Activated effector memory CD4-positive, alpha-beta T cell treated with Interleukin-2 at 50 U/mL for 16 hours (primary cell): ENCODE measurements at places on chromosomes 12 and 14.

GRCh38 chr14:103611215-103611614 lies 17.8 kb upstream of the KLC1 start:
- no peak for DNase-seq

- no peak for DNase-seq
These were observed 28.1 kb upstream of the TTC7B start for GRCh38 chr14:90844321-90844720.

DNA sequence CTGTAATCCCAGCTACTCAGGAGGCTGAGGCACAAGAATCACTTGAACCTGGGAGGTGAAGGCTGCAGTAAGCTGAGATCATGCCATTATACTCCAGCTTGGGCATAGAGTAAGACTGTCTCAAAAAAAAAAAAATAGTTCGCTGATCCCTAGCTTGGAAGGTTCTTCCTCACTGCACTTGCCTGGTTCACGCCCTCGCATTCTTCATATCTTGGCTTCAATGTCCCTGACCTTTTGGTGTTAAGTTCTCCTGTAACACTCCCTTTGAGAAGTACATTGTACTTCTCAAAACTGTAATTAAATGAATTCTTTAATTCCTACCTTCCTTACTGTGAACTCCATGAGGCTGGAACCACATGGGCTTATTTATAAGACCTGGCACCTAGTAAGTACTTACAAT lies 16.5 kb upstream of the TPCN1 start:
- no peak for DNase-seq

GRCh38 chr14:96125536-96125935 lies 79.1 kb upstream of the BDKRB2 start:
- DNase-seq = no peak

DNA sequence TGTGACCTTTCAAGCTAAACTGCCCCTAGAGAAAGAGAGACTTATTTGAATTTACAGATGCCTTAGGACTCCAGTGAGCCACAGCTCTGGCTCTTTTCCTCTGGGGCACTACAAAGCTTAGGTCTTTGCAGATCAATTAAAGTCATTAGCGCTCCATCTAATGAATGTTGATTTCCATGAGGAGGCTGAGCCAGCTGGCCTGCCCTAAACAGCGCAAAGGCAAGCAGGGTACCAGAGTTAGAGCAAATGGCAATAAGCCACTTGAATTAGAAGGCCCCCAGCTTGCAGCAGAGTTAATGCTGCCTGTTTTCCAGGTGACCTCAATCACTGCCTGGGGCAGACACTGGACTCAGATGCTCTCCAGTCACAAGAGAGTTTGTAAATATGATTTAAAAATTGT lies 695.3 kb downstream of the DIO2 start:
- no peak for DNase-seq

- DNase-seq = no peak
These were observed 232.4 kb upstream of the FBXO33 start for GRCh38 chr14:39664646-39665045.

DNA sequence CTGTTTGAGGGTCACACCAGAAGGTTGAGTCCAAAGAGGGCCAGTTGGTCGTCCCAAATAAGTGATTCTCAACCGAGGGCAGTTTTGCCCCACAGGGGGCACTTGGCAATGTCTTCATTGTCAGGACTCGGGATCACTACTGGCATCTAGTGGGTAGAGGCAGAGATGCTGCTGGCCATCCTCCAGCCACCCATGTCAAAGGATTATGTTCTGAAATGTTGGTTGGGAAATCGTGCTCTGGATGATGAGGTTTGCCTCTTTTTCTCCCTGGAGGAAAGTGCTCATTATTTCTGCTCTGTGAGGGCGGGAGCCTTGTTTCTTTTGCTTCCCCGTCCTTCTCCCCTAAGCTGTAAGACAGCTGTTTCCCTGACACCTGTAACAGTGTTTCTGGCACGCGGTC lies 3.6 kb downstream of the ZNF839 start:
- DNase-seq = no peak

- DNase-seq = no peak
These were observed 650.0 kb downstream of the FLRT2 start for GRCh38 chr14:86179980-86180379.

DNA sequence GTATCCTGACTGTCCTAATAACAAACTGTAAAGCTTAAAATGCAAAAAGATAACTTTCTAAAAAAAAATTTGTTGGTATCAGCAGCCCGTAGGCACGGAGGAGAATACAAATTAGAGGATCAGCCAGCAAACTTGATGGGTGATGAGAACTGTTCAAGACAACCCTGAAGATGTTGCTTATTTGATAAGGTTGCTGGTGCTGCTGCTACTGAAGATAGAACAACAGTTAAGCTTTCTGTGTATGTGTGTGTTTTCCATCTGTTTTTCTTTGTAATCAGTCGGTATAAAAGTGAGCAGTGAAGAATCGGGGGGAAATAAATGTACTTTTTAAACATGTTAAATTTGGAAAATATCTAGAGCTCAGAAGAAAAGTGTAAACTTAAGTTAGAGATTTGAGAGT lies 67.4 kb upstream of the POC1B start:
- DNase-seq = no peak

- no peak for DNase-seq
These were observed 1.5 kb downstream of the SLIRP start for GRCh38 chr14:77709412-77709811.

DNA sequence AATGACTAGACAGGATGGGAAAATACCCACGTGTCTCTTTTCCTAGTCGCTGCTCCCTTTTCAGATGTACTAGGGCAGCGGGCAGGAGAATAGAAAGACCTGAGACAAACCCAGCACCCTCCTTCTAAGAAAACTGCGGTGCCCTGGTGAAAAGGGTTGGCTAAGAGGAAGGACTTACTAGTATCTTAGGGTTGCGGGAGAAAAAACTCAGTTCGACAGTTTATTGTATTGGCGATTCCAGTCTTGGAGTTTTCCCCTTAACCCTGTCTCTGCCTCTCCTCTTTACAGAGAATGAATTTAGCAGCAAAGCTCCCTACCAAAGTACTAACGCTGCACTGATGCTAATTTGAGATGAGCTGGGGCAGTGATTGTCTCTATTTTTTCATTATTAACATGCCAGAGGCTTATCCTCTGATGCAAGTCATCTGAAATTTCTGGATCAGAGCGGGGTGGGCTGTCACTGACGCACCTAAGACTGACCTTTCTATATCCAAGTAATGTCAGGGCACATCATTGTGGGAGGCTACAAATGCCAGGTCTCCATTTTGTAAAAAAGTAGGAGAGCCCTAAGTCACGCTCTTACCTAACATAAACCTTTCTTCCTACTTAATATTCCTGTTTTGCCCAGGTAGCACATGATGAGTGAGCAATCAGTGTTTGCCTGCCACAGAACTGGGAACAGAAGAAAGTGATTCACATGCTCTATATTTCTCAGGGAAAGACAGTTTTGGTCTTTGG lies 916 bp upstream of the PAWR start:
- DNase-seq = no peak

DNA sequence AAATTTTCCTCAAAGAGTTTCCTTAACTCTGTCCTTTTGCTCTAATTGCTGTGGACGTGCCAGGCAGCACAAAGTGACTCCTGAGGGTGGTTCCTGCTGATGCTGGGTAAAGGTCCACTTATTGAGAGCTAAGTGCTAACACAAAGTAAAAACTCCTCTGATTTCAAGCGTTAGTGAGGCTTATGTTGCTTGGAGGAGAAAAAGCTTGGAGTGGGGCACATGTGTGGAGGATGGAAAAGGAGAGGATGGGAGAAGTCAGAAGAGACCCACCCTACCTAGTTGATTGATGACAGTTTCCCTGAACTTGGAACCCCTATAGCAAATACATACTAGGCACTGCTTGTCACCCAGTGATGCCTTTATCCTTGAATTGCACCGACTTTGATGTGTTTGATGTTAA lies 10.1 kb upstream of the SLC11A2 start:
- DNase-seq = no peak

GRCh38 chr14:95413289-95414215 lies 93.8 kb upstream of the CLMN start:
- no peak for DNase-seq

DNA sequence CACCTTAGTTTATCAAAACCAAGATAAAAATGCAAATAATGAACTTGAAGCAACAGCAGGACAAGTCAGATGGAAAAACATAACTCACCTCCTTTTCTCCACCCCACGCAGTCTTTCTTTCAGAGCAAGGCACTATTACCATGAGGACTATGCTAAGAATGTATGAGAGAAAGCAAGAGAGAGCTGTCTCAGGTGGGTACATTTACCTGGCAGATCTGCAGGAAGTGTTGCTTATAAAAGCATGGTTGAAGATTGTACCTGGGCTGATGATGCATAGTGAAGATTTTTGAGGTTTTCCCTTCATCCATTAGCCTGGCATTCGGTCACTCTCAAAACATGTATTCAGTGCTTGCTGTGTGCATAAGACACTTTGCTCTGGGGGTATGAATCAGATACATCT lies 68.8 kb upstream of the IFNG-AS1 start:
- DNase-seq = no peak

DNA sequence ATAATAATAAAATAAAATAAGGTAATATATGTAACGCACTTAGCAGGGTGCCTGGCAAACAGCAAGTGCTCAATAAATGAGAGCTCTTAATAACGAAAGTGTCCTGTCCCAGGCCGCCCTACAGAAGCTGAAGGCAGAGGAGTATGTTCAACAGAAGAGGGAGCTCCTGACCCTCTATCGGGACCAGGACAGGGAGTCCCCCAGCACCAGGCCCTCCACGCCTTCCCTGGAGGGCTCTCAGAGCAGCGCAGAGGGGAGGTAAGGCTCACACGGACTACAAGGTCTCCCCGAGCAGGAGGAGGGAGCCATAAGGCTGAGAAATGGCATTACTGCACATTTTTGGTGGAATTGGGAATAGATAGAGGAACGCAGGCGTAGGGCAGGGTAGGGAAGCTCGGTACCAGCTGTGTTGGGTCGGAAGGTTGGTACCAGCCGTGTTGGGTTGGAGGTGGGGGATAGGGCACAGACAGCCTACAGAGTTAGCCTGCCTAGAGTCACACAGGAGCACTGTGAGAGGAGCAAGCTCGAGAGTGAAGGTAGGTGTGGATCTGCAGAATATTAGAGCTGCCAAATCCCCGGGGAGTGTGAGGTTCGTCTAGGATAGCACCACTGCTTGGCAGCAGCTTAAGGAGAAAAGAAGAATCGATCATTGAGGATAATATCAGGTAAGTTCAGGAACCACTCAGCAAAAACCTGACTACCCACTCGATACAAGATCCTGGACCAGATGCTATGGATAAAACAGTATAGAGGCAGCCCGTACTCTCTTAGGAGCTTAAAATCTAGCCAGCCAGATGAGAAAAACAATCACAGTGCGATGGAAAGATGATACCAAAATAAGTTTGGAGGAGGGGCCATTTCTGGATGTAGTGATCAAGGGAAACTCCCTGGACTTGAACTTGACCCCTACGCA lies 15.3 kb downstream of the TNFRSF1A start:
- no peak for DNase-seq

DNA sequence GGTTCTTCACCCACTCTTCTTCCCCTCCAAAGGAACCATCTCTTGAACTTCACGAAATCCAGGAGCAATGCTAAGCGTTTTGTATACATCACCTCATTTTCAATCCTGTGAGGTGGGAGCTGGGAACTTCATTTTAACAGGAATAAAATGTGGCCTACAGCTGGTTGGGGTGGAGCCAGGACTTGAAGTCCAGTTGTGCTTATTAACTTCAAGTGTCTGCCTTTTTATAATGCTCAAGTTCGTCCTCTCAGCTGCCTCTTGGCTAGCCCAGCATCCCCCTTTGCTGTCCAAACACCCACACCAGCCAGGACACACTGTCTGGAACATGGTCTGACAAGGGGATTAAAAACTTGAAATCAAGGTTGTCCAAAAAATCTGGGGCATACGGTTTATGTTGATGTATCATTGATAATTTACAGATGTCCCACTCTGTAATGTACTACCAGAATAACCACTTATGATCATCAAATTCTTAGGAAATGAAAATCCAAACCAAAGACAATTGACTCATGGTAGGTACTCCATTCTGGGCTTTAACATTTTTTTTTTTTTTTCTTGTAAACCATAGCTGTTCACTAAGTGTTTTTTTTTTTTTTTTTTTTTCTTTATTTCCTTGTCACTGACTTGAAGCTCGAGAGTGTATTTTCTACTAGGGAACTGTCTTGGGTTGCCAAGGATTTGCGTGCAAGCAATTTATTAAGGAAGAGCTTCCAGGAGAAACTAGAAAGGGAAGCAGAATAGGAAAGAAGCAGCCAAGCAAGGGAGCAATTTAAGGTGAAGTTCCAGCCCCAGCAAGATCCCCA lies 252.3 kb downstream of the EFCAB11 start:
- no peak for DNase-seq

DNA sequence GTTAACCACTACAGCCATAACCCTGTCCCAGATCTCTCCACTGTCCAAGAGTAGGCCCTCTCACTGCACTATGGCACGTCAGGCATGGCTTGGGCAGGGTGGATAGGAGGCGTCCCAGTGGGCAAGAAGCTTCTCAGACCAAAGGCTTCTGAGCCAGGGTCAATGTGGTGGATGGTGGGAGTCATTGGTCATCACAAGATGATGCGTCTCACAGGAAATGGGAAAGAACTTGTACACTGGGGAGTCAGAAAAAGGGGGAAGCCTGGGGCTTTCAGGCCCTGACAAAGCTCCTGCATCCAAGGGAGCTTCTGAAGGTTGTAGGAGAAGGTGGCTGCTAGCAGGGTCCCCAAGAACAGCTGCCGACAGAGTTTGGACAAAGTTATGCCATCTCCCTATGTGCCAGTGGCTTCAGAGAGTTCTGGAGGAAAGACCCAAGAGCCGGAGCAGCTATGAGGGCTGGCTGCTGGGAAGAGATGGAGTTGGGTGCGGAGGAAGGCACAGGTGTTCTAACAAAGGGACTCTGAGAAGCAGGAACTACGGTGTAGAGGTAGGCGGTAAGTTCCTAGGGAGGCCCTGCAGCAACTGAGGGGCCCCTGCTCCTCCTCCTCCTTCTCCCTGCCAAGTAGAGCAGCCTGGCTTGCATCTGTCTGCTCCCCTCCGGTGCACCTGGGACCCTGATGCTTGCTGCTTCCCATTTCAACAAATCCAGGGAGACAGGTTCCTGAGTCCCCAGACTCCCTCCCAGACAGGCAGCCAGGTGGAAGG lies 81.1 kb downstream of the ARL6IP4 start:
- DNase-seq = no peak

GRCh38 chr12:103820361-103820760 lies 20.7 kb downstream of the NT5DC3 start:
- DNase-seq = no peak

DNA sequence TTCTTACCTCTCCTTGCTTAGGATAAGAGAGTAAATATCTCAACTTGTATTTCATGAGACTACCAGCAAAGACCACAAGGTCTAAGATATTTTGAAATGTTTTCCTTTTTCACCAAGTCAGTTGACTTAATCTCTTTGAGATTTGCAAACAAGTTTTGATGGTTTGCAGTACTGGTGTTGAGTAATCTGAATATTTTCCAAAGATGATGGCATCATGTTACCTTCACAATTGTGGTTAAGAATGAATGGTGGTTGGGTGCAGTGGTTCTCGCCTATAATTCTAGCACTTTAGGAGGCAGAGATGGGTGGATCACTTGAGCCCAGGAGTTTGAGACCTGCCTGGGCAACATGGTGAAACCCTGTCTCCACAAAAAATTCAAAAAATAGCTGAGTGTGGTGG lies 225.7 kb downstream of the TMTC2 start:
- no peak for DNase-seq

- no peak for DNase-seq
These were observed 158.6 kb downstream of the ANO4 start for GRCh38 chr12:100953217-100953616.

- no peak for DNase-seq
These were observed 83.8 kb upstream of the VRK1 start for GRCh38 chr14:96713426-96713825.

GRCh38 chr12:55065535-55065934 lies 45.8 kb downstream of the NEUROD4 start:
- DNase-seq = no peak
